ENCODE measurements at places on chromosomes 2 and 18. TPM values are rescaled to one million over a fixed set of nuclear protein-coding genes. Genes with fewer than 3 reads are reported as not detected.

FEV gene
- total RNA-seq = not detected

MATN3 gene
- not detected for total RNA-seq

LOXL3 gene
- 1.1 TPM for total RNA-seq

GRCh38 chr2:66968946-66969345 is 428.2 kb upstream of the ETAA1 start:
- no peaks in the 10 kb centered on the region for H3K36me3 ChIP-seq
- DNase-seq = no peak
- H3K27ac ChIP-seq = no peak overlapping the region
- H3K27me3 ChIP-seq = no peaks in the 10 kb centered on the region

DNA sequence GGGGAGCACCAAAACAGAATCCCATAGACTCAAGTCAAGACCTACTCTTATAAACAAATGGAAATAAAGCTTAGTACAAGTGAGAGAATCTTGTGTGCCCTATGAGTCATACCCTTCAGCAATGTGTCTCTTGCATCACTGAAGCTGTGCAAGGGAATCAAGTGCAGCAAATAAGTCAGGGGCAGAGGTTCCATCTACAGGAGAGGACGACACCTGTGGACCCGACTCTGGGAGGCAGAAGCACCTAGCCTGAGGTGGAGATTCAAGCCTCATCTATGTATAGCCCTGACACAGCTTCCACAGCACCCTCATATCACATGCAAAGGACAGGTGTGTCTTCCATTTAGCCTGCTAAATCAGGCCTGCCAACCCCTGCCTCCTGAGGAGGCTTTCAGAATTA is 298.2 kb downstream of the CNTNAP5 start:
- no peak overlapping the region for H3K27ac ChIP-seq
- H3K4me1 ChIP-seq = no peaks in the 10 kb centered on the region
- no peak overlapping the region for H3K4me3 ChIP-seq
- DNase-seq = no peak
- H3K36me3 ChIP-seq = no peaks in the 10 kb centered on the region
- H3K27me3 ChIP-seq = no peaks in the 10 kb centered on the region

GRCh38 chr2:56232912-56233311 is 49.1 kb downstream of the CCDC85A start:
- H3K27ac ChIP-seq = no peak overlapping the region
- no peak for DNase-seq
- no peak overlapping the region for H3K4me3 ChIP-seq
- H3K27me3 ChIP-seq = no peaks in the 10 kb centered on the region
- no peaks in the 10 kb centered on the region for H3K4me1 ChIP-seq
- H3K36me3 ChIP-seq = no peaks in the 10 kb centered on the region
